ENCODE measurements at places on chromosomes 6 and 20.

DNA sequence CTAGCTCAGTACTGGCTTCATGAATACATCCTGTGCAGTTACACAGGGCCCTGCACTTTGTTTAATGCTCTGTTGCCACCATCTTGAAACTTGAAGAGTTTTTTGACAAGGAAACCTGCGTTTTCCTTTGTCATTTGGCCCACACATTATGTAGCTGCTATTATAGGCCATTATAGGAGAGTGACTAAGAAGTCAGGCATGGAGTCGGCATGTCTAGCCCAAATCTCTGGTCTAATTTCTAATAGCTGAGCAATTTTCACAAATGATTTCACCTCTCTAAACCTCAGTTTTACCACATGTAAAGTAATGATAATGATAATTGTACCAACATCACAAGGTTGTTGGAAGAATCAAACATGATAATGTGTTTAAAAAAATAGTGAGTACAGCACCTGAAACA lies 67.1 kb upstream of the MYLIP start:
- no peak for DNase-seq

DNA sequence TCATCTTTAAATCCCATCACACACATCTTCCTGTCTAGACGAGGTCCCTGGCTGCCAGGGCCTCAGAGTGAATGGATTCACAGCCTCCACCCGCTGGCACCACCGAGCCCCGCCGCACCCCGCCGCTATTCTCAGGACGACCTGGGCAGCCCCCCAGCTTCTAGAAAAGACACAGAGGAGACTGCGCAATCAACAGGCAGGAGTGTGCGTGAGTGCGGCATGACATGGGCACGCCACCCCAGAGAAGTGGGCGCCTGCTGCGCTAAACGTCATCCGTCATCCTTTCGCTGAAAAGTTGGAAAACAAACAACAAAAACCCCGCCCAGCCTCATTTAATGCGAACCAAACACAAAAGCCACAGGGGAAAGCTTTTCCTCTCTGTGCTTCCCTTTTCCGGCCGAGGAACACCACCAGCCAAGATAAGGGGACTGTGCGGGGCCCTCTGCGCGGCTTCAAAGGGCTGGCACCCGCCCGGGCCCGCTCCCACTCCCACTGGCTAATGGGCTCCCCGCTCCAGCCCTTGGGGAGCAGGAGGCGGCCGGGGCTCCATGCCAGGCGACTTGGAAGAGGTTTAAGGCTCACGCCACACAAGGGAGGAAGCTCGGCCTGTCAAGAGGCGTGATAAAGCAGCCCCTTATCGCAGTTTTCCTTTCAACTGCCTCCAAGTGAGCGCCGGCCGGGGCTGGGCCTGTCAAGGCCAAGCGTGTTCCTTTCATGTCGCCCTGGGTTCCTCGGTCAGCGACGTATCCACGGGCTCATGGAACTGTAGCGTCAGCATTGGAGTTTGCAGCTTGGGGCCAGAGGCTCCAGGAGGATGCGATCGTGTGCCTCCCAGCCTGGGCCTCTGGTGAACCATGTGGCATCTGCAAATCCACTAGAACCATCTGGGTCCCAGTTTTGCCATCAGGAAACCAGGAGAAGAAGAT lies 50.1 kb downstream of the NFATC2 start:
- no peak for DNase-seq

- DNase-seq: no peak
Measured at GRCh38 chr6:117491916-117492315, 9.4 kb downstream of the DCBLD1 start.

DNA sequence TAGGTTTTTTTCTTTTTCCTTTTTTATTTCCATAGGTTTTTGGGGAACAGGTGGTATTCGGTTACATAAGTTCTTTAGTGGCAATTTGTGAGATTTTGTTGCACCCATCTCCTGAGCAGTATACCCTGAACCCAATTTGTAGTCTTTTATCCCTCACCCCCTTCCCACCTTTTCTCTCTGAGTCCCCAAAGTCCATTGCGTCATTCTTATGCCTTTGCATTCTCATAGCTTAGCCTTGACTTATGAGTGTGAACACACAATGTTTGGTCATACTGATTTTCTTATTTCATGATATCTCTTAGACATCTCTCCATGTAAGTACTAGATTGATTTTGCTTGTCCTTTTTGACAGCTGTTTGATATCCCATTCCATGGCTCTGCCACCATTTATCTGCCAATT lies 27.2 kb downstream of the TGM3 start:
- no peak for DNase-seq

DNA sequence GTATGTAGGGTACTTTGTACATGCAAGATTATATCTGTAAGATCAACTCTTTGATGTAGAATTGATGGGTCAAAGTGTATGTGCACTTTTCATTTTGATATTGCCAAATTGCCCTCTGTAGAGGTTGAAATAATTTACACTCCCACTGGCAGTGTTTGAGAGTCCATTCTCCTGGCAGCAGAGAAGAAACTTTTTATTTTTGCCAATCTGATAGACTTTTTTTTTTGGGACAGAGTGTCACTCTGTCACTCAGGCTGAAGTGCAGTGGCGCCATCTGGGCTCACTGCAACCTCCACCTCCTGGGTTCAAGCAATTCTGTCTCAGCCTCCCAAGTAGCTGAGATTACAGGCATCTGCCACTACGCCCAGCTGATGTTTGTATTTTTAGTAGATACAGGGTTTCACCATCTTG lies 199.2 kb downstream of the ZFAND3 start:
- DNase-seq: no peak

- DNase-seq: no peak
Measured at GRCh38 chr20:20014659-20015058, 2.5 kb upstream of the NAA20 start.
